ENCODE measurements at places on chromosomes 6 and 20.

- no peak for DNase-seq
Observed at GRCh38 chr6:25174678-25175077, 104.5 kb upstream of the CARMIL1 start.

- no peak for DNase-seq
Observed at GRCh38 chr20:58130156-58130555, 98.3 kb downstream of the ANKRD60 start.

DNA sequence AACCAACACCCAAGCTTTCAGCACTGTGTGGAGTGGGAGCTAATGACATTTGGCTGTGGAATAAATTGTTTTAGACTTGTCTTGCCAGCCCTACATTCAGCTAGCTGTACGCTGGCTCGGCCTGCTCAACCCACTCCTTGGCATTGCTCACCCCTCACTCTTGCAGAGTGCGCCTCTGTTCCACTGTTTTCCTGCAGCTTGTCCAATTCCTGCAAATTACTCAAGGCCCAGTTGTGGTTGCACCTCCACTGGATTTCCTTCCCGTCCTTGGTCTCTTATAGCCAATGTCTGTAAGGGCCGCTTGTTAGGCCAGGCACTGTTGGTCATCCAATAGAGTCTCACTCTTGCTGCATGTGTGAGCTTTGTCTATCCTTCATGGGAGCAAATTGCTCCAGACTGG is 289.2 kb upstream of the RNF24 start:
- DNase-seq: no peak

GRCh38 chr20:22429175-22430153 is 154.9 kb downstream of the FOXA2 start:
- no peak for DNase-seq

DNA sequence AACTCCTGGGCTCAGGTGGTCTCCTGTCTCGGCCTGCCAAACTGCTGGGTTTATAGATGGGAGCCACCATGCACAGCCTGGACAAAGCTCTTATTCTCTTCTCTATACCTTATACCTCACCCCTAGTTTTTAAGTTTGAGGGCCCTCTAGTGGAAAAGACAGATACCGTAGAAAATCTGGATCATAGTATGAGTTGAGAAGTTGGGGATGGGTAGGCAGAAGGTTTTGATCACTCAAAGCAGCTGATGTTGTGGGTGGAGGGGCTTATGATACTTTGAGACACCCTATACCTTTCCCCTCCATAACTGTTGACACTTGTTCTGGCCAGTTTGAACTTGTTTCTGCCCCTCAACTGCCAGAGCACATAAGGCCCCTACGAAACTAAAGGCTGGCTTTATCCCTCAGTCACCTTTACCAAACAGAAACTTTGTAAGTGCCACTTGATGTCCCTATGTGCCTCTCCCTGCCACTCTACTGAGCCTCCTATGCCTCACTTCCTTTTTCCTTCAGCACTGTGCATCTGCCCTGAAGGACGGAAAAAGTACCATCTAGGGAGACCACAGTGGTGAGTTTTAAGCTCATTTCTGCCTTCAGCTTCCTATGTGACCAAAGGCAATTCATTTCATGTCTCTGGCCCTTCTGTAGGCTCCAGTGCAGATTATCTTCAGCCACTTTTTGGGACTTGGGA is 28.6 kb downstream of the RALY start:
- DNase-seq: no peak
